GM12878 (cell line): ENCODE measurements at places on chromosomes 2 and 18. TPM values are rescaled to one million over a fixed set of nuclear protein-coding genes. Genes with fewer than 3 reads are reported as not detected.

- no peak overlapping the region for H3K4me3 ChIP-seq
- no peaks in the 10 kb centered on the region for H3K4me1 ChIP-seq
- no peak overlapping the region for H3K27ac ChIP-seq
- no peaks in the 10 kb centered on the region for H3K36me3 ChIP-seq
- no peaks in the 10 kb centered on the region for H3K27me3 ChIP-seq
These were observed 60.4 kb downstream of the COL4A4 start for GRCh38 chr2:227103583-227103982.

DNA sequence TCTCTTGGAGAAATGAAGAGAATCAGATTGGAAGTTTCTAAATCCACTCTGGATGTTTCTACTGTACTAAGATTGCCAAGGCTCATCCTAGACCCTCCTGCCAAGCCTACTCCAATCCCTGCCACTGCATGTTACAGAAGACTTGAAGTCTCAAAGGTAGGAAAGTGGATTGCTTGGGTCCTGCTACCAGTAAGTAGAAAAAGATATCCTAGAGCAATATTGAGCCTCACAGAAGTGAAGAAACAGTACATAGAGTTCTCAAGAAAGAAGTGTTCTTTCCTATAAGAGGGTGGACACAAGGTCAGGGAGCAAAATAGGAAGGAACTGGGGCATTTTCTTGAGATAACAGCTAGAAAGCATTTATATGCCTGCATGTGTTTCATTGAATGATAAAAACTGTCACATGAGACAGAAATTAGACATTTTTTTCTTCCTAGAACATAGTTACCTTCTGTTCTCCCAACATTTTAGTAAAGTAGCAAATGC, 232.9 kb downstream of the RBM43 start:
- no peaks in the 10 kb centered on the region for H3K4me1 ChIP-seq
- no peak overlapping the region for H3K27ac ChIP-seq
- no peak for DNase-seq
- H3K4me3 ChIP-seq = no peak overlapping the region
- no peaks in the 10 kb centered on the region for H3K27me3 ChIP-seq
- H3K36me3 ChIP-seq = no peaks in the 10 kb centered on the region

DNA sequence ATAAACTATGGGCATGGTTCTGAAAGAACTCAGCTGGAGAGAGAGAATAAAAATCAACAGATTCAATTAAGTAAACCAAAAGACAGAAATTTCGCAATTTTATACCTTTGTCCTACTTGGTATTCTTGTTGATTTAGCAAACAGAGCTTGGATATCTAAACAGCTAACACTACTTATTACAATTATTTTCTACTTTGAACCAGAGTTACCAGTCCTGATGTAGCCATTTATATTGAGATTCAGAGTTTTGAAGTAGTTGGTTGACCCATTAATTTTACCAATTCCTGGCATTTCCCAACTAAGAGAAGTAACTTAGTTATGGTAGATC, 48.9 kb downstream of the ASXL2 start:
- H3K36me3 ChIP-seq = no peaks in the 10 kb centered on the region
- H3K4me3 ChIP-seq = no peak overlapping the region
- DNase-seq = no peak
- no peaks in the 10 kb centered on the region for H3K27me3 ChIP-seq
- peaks cover 3% of the 10 kb centered on the region for H3K4me1 ChIP-seq

- H3K36me3 ChIP-seq = no peaks in the 10 kb centered on the region
- H3K27ac ChIP-seq = no peak overlapping the region
- H3K4me3 ChIP-seq = no peak overlapping the region
- H3K27me3 ChIP-seq = no peaks in the 10 kb centered on the region
These were observed 728.9 kb downstream of the SUCLG1 start for GRCh38 chr2:83730223-83730622.

- H3K4me1 ChIP-seq = peaks cover 2% of the 10 kb centered on the region; the same call in 1 of the 2 replicates
- no peak overlapping the region for H3K4me3 ChIP-seq
- DNase-seq = no peak
- H3K36me3 ChIP-seq = peaks cover 5% of the 10 kb centered on the region; the same call in 1 of the 2 replicates
- no peaks in the 10 kb centered on the region for H3K27me3 ChIP-seq
- no peak overlapping the region for H3K27ac ChIP-seq
These were observed 6.2 kb downstream of the MPPE1 start for GRCh38 chr18:11901826-11902438.

Gene EIF2AK2
- total RNA-seq = 69.8 and 72.9 TPM in 2 replicates

DNA sequence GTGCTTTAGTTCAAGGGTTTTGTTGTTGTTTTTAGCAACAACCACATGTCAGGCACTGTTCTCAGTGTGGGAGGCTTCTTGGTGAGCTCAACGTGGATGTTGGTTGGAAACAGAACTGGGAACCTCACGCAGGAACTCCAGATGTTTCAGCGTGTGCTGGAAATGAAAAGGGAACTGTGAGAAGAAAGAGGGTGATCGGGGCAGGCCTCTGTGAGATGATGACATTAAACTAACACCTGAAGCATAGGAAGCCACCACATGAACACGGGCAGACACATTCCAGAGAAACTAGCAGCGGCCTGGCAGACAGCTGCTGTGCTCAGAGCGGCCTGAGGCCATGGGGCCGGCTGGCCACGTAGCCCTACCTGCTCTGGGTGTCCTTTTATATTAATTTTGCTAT, 66.4 kb downstream of the COA5 start:
- no peak for DNase-seq
- 0 out of 2 replicates have a peak overlapping the region, but pooled peaks have one; percentile 25 for H3K27ac ChIP-seq
- H3K36me3 ChIP-seq = peaks cover 57% of the 10 kb centered on the region
- H3K4me3 ChIP-seq = no peak overlapping the region

GRCh38 chr2:36582538-36582937, 15.4 kb downstream of the FEZ2 start:
- no peak for DNase-seq
- H3K4me3 ChIP-seq = no peak overlapping the region
- no peak overlapping the region for H3K27ac ChIP-seq
- H3K27me3 ChIP-seq = no peaks in the 10 kb centered on the region

Gene KIF5C
- total RNA-seq = 0.37 and 0.49 TPM in 2 replicates

GRCh38 chr2:130251873-130252620, 53.8 kb upstream of the TUBA3E start:
- no peaks in the 10 kb centered on the region for H3K4me1 ChIP-seq
- H3K36me3 ChIP-seq = no peaks in the 10 kb centered on the region
- no peak overlapping the region for H3K27ac ChIP-seq
- DNase-seq = no peak
- no peak overlapping the region for H3K4me3 ChIP-seq

Gene IMPA2
- total RNA-seq = 15.1 and 16.3 TPM in 2 replicates

DNA sequence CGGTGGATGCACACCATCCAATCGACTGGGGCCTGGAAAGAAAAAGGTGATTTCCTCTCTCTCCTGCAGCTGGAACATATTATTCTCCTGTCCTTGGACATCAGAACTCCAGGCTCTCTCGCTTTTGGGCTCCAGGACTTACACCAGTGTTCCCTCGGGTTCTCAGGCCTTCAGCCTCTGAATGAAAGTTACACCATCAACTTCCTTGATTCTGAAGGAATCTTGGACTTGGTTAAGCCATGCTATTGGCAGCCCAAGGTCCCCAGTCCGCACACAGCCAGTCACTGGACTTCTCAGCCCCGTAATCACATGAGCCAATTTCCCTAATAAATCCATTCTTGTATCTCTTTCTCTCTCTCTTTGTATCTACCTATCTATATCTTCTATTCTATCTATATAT, 418.9 kb downstream of the IRS1 start:
- no peak overlapping the region for H3K27ac ChIP-seq
- H3K36me3 ChIP-seq = no peaks in the 10 kb centered on the region
- no peaks in the 10 kb centered on the region for H3K27me3 ChIP-seq
- DNase-seq = no peak

DNA sequence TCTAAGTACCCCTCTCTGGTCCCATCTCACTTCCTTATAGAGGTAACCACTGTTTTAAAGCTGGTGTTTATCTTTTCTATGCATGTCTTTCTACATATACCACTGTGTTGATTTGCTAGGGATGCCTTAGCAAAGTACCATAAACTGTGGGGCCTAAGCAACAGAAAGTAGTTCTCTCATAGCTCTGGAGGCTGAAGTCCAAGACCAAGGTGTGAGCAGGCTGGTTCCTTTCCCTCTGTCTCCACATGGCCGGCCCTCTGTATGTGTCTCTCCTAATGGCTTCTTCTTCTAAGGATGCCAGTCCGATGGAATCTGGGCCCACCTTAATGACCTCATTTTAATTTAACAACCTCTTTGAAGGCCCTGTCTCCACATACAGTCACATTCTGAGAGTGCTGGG, 40.8 kb upstream of the ROCK2 start:
- peaks cover 10% of the 10 kb centered on the region for H3K4me1 ChIP-seq
- H3K27me3 ChIP-seq = no peaks in the 10 kb centered on the region
- no peak for DNase-seq
- no peaks in the 10 kb centered on the region for H3K36me3 ChIP-seq

- no peak for DNase-seq
- H3K4me3 ChIP-seq = no peak overlapping the region
These were observed 45.7 kb upstream of the EML4 start for GRCh38 chr2:42123426-42123825.

Gene AQP12A
- total RNA-seq = not detected in 2 replicates

Gene IL37
- total RNA-seq = not detected in 2 replicates

- DNase-seq = no peak
- peaks cover 58% of the 10 kb centered on the region for H3K36me3 ChIP-seq
- no peak overlapping the region for H3K27ac ChIP-seq
- H3K27me3 ChIP-seq = no peaks in the 10 kb centered on the region
- no peak overlapping the region for H3K4me3 ChIP-seq
These were observed 10.1 kb downstream of the HJURP start for GRCh38 chr2:233844064-233844807.

DNA sequence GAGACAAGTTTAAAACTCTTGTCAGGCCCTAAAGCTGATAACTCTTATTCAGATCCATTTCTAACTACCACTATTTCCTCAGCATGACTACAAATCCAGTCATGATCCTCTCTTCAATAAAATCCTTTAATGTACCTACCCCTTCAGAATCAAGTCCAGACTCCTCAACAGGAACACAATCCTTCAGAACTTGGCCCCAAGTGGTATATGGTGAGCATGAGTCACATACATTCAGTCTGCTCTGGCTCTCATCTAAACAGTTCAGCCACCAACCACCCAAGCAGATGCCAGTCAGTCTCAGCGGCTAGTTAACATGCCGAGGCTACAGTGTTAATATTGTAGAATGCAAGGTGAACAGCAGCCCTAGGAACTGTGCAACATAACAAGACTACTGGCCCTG, 9.7 kb downstream of the LMAN2L start:
- H3K27ac ChIP-seq = no peak overlapping the region
- no peaks in the 10 kb centered on the region for H3K4me1 ChIP-seq
- no peaks in the 10 kb centered on the region for H3K27me3 ChIP-seq

- DNase-seq = no peak
- H3K27me3 ChIP-seq = no peaks in the 10 kb centered on the region
- no peak overlapping the region for H3K4me3 ChIP-seq
- no peaks in the 10 kb centered on the region for H3K36me3 ChIP-seq
- peaks cover 3% of the 10 kb centered on the region; the same call in 1 of the 2 replicates for H3K4me1 ChIP-seq
- H3K27ac ChIP-seq = no peak overlapping the region; the same call in 1 of the 2 replicates
These were observed 22.8 kb downstream of the ATP8B1 start for GRCh38 chr18:57780318-57780705.

Gene POTEJ
- total RNA-seq = not detected in 2 replicates

GRCh38 chr2:61658841-61659780, 121.0 kb upstream of the XPO1 start:
- DNase-seq = peak; percentile 27
- H3K27me3 ChIP-seq = no peaks in the 10 kb centered on the region
- H3K4me1 ChIP-seq = no peaks in the 10 kb centered on the region
- no peaks in the 10 kb centered on the region for H3K36me3 ChIP-seq

Gene AOX1
- 0.56 and 0.80 TPM in 2 replicates for total RNA-seq

Gene INSIG2
- 9.3 and 9.7 TPM in 2 replicates for total RNA-seq
